ENCODE measurements at places on chromosomes 1 and 21.

DNA sequence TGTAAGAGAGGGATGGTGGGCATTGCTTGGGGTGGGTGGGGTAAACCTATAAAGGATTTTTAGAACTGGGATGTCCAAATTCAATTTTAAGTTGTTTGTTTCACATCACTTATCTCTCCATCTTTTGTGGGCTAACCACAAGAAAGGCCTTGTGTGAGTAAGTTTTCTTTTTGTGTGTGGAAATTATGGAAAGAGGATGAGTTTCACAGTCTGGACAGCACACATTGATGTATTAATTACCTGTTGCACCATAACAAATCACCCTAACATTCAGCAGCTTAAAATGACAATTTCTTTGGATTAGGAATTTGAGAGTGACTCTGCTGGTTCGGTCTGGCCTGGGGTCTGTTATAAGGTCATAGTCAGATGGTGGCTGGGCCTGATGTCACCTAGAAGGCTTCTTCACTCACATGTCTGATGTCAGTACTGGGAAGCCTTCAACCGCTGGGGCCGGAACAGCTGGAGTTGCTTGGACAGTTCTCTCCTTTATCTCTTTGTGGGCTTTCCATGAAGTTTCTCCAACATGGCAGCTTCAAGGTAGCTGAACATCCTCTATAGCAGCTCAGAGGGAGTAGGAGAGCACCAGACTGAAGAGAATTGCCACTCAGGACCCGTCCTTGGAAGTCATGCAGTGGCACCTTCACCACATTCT, 2.0 kb upstream of the COL9A2 start:
- H3K36me3 ChIP-seq = no peaks in the 10 kb centered on the region
- peaks cover 18% of the 10 kb centered on the region for H3K4me1 ChIP-seq
- H3K27ac ChIP-seq = no peak overlapping the region
- H3K4me3 ChIP-seq = no peak overlapping the region
- peaks cover 39% of the 10 kb centered on the region for H3K27me3 ChIP-seq

DNA sequence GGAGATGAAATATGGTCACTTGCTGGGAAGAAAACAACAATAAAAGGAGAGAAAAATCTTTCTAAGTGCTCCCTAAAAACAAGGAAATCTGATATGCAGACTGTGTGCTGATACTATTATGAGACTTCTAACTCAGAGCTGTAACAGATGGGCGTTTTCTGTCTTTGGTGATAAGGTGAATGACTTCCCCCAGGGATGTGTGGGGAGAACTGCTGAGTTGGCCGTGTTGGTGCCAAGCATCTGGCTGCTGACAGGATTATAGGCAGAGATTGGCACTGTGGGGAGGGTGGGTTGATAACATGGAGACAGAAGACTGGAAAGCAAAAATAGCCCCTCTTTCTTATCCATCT, 438.5 kb upstream of the PLXNA2 start:
- H3K4me1 ChIP-seq = no peaks in the 10 kb centered on the region
- no peak overlapping the region for H3K27ac ChIP-seq
- H3K36me3 ChIP-seq = no peaks in the 10 kb centered on the region
- no peak for DNase-seq
- peaks cover 2% of the 10 kb centered on the region for H3K27me3 ChIP-seq
- no peak overlapping the region for H3K4me3 ChIP-seq

DNA sequence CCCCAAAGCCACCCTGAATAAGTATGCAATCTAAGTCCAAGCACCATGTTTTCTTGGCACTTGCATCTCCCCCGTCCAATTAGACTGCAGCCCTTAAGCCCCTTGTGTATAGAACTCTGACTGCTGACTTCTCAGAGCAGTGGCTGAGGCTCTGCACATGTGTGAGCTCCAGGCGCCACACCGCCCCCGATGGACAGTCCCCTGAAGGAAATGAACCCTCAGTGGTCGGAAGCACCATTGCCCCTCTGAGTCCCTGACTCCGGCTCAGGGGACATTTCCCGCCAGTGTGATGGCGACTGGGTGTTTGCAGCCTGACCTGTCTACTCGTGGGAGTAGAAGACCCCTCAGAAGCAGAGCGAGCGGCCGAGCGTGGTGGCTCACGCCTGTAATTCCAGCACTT, 37.2 kb upstream of the SCCPDH start:
- H3K4me3 ChIP-seq = no peak overlapping the region
- H3K36me3 ChIP-seq = peaks cover 12% of the 10 kb centered on the region
- DNase-seq = no peak
- H3K4me1 ChIP-seq = peaks cover 17% of the 10 kb centered on the region

DNA sequence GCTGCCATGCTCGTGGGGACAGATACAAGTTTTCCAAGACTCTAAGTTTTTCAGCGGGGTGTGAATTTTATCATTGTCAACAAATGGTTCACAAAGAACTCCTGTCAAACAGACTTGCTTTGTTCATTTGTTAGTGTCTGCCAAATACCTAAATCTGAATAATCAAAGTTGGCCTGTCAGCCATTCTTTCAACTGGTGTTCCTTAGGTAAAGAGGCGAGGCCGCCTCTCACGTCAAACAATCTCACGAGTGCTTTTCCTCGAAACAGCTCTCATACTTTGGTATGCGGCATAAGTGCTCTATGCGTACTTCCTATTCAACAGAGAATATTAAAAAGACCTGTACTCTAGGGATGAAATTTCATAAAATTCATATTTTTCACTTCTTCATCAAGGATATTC, 51.4 kb upstream of the KANK4 start:
- DNase-seq = no peak
- no peak overlapping the region for H3K27ac ChIP-seq
- no peaks in the 10 kb centered on the region for H3K36me3 ChIP-seq
- H3K4me1 ChIP-seq = no peaks in the 10 kb centered on the region

GRCh38 chr1:77977989-77978292, 931 bp downstream of the FUBP1 start:
- H3K27me3 ChIP-seq = no peaks in the 10 kb centered on the region
- peaks cover 27% of the 10 kb centered on the region for H3K36me3 ChIP-seq
- no peak for DNase-seq
- peaks cover 52% of the 10 kb centered on the region for H3K4me1 ChIP-seq
- no peak overlapping the region for H3K27ac ChIP-seq
- H3K4me3 ChIP-seq = no peak overlapping the region

DNA sequence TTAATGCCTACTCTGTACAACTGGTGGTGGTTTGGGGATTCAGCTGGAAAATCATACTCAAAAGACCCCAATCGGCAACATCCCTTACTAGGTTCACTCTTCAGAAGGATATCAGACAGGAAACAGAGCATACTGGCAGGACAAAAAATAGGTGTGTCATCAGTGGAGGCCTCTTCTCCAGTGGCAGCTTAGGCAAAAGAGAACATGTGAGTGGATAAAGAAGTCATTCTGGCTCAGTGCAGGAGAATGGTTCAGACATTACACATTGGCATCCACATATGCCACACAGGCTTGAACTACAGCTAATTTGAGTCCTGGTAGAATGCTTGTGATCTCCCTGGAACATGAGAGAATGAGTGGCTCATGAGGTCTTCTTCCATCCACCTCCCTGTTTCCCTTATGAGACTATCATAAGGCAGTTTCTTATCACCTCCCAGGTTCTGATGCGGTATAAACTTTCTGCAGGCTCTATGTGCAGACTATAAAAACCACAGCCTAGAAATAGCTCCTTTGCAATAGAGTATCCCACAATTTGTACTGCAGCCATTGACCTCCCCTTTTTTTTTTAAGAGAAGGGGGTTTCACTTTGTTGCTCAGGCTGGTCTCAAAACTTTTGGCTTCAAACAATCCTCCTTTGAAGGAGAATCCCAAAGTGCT, 24.7 kb downstream of the VAMP4 start:
- peak; percentile 41 for DNase-seq
- no peaks in the 10 kb centered on the region for H3K27me3 ChIP-seq
- H3K27ac ChIP-seq = peak overlapping the region; percentile 65
- H3K4me1 ChIP-seq = peaks cover 30% of the 10 kb centered on the region
- H3K4me3 ChIP-seq = no peak overlapping the region

- peaks cover 43% of the 10 kb centered on the region for H3K4me1 ChIP-seq
- DNase-seq = no peak
- no peak overlapping the region for H3K27ac ChIP-seq
- H3K4me3 ChIP-seq = peak overlapping the region; percentile 2
- H3K27me3 ChIP-seq = 0 out of 2 replicates have a peak, but pooled peaks cover 5% of the 10 kb centered on the region
- no peaks in the 10 kb centered on the region for H3K36me3 ChIP-seq
These were observed 444 bp upstream of the AGO1 start for GRCh38 chr1:35882586-35882944.

GRCh38 chr21:33541105-33541711, 709 bp downstream of the GART start:
- peak overlapping the region; percentile 98 for H3K4me3 ChIP-seq
- peaks cover 1% of the 10 kb centered on the region for H3K27me3 ChIP-seq
- H3K36me3 ChIP-seq = peaks cover 44% of the 10 kb centered on the region
- H3K4me1 ChIP-seq = peaks cover 28% of the 10 kb centered on the region

- peaks cover 17% of the 10 kb centered on the region for H3K36me3 ChIP-seq
- H3K27ac ChIP-seq = no peak overlapping the region
- H3K27me3 ChIP-seq = peaks cover 3% of the 10 kb centered on the region
- H3K4me1 ChIP-seq = peaks cover 43% of the 10 kb centered on the region
- no peak for DNase-seq
- no peak overlapping the region for H3K4me3 ChIP-seq
These were observed 541.7 kb downstream of the SMYD3 start for GRCh38 chr1:245965398-245965797.

DNA sequence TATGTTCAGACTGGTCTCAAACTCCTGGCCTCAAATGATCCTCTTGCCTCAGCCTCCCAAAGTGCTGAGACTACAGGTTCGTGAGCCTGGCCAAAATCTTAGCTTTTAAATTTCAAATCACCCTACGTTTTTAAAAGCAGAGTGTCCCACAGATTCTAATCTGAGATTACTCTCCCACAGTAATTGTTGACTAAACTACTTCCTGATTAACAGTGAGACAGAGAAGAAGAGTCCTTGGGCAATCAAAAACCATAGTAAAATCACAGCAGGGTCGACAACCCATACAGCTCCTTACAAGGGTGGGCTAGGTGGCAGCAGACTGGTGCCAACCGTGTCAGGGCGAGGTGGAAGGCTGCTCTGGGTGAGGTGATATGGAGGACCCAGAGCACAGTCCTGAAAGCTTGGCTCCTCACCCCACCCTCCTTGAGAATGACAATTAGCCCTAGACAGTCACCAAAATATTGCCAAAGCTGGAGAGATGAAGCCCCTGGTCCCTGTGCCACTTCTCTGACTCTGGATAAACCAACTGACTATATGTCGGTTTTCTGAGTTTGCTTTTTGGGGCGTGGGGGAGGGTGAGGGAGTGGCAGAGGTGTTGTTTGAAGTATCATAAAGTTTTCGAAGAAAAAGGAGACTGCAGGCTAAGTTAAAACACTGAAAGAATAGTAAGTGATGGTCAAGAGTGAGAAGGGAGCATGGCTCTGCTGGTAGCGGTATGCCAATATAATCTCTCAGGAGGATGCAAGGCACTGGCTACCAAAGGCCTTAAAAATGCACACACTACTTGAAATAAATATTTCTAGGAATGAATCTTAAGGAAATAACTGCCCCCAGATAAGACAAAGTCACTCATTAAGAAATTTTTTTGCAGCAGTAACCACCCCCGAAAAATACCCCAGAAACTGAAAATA, 86.8 kb downstream of the SLC45A1 start:
- peak; percentile 12 for DNase-seq
- H3K27ac ChIP-seq = peak overlapping the region; percentile 1
- no peak overlapping the region for H3K4me3 ChIP-seq
- peaks cover 1% of the 10 kb centered on the region for H3K27me3 ChIP-seq
- H3K36me3 ChIP-seq = peaks cover 27% of the 10 kb centered on the region

GRCh38 chr21:23039846-23040245, 2041.6 kb downstream of the NCAM2 start:
- no peaks in the 10 kb centered on the region for H3K4me1 ChIP-seq
- no peak overlapping the region for H3K4me3 ChIP-seq
- no peaks in the 10 kb centered on the region for H3K27me3 ChIP-seq
- no peaks in the 10 kb centered on the region for H3K36me3 ChIP-seq
- DNase-seq = no peak

GRCh38 chr1:222224156-222224555, 323.7 kb downstream of the HHIPL2 start:
- no peak for DNase-seq
- H3K4me1 ChIP-seq = peaks cover 24% of the 10 kb centered on the region
- no peaks in the 10 kb centered on the region for H3K36me3 ChIP-seq
- no peak overlapping the region for H3K4me3 ChIP-seq

DNA sequence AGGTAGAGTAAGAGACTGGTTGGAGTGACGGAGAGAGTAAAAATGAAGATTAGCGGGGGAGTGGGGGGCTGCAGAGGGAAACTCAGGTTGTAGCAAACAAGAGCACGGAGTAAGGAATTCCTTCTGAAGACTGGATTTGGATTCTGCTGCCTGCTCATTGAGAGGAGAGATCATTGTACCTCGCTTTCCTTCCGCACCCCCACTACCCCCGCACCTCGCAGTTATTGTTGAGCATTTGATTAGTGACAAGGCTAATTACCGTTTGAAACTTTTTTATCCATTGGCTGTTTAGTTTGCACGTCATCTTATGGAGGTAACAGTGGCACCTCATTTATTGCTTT, 463 bp downstream of the PRPF3 start:
- H3K4me3 ChIP-seq = peak overlapping the region; percentile 99
- no peak for DNase-seq
- peaks cover 9% of the 10 kb centered on the region for H3K4me1 ChIP-seq
- H3K27me3 ChIP-seq = no peaks in the 10 kb centered on the region

- H3K27ac ChIP-seq = no peak overlapping the region
- DNase-seq = no peak
- no peaks in the 10 kb centered on the region for H3K27me3 ChIP-seq
- peaks cover 16% of the 10 kb centered on the region for H3K4me1 ChIP-seq
These were observed 865.1 kb upstream of the ADAMTS5 start for GRCh38 chr21:27831816-27832569.

GRCh38 chr1:200905411-200906052, 10.8 kb downstream of the INAVA start:
- H3K36me3 ChIP-seq = no peaks in the 10 kb centered on the region
- peaks cover 35% of the 10 kb centered on the region for H3K27me3 ChIP-seq
- H3K27ac ChIP-seq = no peak overlapping the region
- H3K4me1 ChIP-seq = no peaks in the 10 kb centered on the region
- no peak for DNase-seq

DNA sequence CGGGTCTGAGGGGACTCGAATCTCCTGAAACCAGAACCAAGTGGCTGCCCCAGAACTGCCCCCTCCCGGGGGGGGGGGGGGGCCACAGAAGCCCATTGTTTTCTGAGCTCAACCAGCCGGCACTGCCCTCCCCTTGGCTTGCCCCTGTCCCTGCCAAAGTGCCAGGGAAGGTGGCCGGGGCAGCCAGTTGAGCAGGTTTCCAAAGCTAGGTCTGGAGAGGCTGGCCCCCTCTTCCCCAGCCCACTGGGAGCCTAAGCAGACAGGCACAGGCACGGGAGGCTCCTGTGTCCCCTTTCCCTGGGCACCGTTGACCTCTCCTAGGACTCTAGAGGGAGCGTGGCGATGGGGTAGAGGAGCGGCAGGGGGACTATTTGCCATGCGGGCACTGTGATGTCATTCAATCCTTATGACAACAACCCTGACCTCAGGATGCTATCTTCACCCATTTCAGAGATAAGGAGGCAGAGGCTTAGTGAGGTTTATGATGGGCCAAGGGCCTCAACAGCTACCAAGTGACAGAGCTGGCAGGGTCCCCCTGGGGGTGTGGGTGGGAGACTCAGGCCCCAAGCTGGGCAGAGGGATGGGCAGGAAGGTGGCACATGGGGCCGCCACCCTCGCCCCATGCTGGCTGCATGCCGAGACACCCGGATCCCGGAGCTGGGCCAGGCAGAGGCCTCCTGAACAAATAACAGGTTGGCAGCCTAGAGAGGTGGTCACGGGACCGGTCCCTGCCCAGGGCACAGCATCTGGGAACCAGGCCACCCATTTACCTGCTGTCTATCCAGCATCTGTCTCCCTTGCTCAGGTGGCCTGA, 35.0 kb downstream of the RAP1GAP start:
- no peak overlapping the region for H3K4me3 ChIP-seq
- no peak for DNase-seq
- H3K27ac ChIP-seq = no peak overlapping the region
- H3K27me3 ChIP-seq = peaks cover 51% of the 10 kb centered on the region
- H3K4me1 ChIP-seq = peaks cover 9% of the 10 kb centered on the region

Measured in HFFc6 (cell line).